ENCODE measurements at places on chromosomes 11 and 22.

- DNase-seq = no peak
Measured at GRCh38 chr22:30591191-30591587, 521 bp downstream of the PES1 start.

GRCh38 chr11:70060611-70061293 lies 17.4 kb upstream of the ANO1 start:
- no peak for DNase-seq

GRCh38 chr11:422249-422656 lies 7.5 kb upstream of the SIGIRR start:
- no peak for DNase-seq

GRCh38 chr22:20803696-20804324 lies 29.9 kb downstream of the SERPIND1 start:
- DNase-seq = peak; percentile 5

- no peak for DNase-seq
Measured at GRCh38 chr11:95364324-95365295, 133.6 kb upstream of the SESN3 start.

DNA sequence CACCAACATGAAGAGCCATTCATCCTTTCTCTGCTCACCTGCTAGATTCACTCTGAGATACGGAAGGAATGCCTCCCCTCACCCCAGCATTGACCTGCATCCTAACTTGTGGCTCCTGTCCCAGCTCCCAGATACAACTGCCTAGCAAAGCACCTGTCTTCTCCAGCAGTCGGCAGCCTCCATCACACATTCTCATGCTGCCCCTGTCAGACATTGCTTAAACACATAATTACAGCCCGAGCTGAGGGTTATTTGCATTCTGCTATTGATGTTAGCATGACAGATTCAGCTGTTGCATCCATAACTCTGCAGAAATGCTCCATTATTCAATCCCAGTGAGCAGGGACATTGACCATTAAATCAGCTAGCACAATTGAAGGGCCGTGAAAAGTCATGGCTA lies 184.4 kb upstream of the NARS2 start:
- DNase-seq = no peak

DNA sequence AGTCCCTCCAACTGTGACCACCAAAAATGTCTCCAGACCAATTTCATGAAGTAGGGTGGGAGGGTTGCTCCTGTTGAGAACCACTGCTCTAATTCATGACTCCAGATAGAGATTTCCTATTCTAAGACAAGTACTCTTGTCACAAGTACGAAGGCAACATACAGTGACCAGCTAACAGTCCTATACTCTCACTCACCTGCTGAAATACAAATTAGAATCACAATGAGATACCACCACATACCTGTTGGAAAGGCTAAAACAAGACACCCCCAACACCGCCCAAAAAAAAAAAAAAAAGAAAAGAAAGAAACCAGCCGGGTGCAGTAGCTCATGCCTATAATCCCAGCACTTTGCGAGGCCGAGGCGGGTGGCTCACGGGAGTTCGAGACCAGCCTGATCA lies 310.5 kb downstream of the SWAP70 start:
- no peak for DNase-seq
